ENCODE measurements at places on chromosomes 1 and 21.
A peak's percentile ranks its signal among the peaks of the same experiment; 100 is the strongest.

DNA sequence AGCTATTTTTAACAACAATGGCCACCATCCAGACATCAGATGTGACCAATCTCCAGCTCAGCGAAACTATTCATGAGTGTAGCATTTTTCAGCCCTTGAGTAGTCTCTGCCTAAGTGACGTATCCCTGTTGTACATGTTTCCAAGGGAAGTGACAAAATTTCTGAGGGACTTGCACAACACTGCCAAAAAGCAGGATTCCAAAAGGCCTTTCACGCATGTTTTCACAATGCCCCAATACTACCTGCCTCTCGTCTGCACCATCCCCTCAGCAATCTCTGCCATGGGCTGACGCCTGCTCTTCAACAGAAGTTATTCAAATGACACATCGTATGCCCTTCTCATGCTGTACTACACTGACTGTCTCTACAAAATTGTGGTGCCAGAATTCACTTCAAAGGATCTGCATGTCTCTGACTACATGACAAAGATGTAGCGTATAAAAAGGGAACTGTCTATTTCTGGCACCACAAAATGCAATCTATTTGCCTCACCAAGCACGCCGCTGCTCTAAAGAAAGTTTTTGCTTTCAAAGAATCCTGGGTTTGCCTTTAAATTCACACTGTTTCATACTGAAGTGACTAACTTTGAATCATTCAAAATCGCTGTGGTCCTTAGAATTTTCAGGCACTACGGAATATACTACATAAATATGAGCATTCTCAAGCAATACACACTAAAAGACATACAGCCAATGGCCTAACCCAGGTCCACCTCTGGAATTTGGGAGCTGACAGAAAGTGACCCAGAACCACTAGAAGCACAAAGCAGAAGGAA is 32.9 kb downstream of the JAK1 start:
- peak; percentile 14 for DNase-seq

GRCh38 chr1:84117868-84118267 is 26.2 kb upstream of the PRKACB start:
- DNase-seq: no peak

DNA sequence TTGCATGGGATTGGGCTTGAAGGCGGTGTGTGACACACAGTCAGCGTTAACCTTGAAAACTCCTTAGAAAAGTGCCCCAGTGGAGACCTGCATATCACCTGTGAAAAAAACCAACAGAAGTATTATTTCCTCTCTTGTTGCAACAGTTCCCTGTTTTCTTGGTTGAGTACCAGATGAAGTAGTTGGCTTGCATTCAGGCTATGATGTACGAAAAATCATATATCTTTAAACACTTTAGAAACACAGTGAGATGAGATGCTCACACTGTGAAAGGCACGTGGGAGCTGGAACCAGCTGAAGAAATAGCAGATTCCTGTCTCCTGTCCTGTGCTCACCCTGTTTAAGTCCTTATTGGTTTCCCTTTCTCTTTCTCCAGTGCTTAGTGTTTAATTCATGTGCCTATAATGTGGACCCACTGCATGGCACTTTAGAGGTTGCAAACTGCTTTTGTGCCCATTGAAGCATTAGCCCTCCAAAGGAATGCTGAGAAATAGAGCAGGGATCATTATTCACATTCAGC is 2.8 kb downstream of the CAMK1G start:
- DNase-seq: no peak

- peak; percentile 40 for DNase-seq
These were observed 20.4 kb downstream of the H3-3A start for GRCh38 chr1:226082959-226083301.

DNA sequence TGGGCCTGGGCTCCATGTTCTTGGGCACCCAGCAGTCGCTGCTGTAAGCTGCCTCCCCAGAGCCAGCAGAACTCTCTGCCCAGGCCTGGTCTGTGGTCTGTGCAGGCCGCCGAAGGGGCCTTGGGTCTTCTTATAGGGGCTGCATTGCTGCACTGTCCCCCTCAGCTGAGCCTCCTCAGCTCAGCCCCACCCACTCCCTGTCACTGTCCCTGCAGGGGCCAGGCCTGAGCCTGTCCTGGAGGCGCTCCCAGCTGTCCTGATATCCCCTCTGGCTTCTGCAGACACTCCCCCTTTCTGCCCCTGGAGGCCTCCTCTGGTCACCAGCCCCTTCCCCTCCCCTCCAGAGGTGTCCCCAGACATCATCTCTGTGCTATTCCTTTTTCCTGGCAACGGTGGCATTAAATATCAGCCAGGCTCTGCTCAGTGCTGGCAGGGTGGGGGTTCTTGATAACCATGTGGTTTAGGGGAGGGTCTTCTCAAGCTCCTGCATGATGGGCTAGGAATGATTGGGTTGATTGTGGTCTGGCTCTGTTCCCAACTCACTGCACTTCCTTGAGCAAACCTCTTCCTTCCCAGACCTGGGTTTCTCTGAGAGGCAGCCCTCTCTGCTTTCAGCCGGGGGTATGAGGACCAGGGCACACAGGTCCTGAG is 3.7 kb upstream of the FOXO6 start:
- no peak for DNase-seq

GRCh38 chr1:244196571-244197285 is 145.6 kb downstream of the ZBTB18 start:
- DNase-seq: no peak

GRCh38 chr1:55244476-55245099 is 29.4 kb upstream of the USP24 start:
- no peak for DNase-seq

- no peak for DNase-seq
These were observed 3.9 kb upstream of the IFNLR1 start for GRCh38 chr1:24190983-24191461.

- no peak for DNase-seq
These were observed 338 bp upstream of the TOR1AIP1 start for GRCh38 chr1:179881642-179882252.

- peak; percentile 81 for DNase-seq
These were observed 262.0 kb downstream of the HMCN1 start for GRCh38 chr1:185996211-185996610.

- no peak for DNase-seq
These were observed 51.6 kb downstream of the CRB1 start for GRCh38 chr1:197319631-197320030.

- DNase-seq: no peak
These were observed 20.2 kb downstream of the LDLRAP1 start for GRCh38 chr1:25563330-25564215.

DNA sequence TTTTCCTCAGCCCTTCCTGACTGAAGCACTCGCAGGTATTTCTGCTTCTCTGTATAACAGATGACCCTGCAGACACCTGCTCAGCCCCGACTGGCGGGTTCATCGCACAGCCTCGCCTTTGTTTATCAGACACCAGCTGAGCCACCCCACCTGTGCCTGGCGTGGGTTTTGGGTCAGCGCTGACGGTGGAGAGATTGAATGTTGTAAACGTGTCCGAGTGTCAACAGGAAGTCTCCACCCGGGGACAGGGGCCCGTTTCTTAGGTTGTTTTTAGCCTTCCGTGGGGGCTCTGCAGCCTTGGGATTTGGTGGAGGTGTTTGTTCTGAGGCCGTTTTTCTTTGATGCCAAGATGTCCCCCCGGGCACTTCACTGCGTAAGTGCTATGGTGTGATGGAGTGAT is 60.1 kb downstream of the COL18A1 start:
- DNase-seq: no peak

DNA sequence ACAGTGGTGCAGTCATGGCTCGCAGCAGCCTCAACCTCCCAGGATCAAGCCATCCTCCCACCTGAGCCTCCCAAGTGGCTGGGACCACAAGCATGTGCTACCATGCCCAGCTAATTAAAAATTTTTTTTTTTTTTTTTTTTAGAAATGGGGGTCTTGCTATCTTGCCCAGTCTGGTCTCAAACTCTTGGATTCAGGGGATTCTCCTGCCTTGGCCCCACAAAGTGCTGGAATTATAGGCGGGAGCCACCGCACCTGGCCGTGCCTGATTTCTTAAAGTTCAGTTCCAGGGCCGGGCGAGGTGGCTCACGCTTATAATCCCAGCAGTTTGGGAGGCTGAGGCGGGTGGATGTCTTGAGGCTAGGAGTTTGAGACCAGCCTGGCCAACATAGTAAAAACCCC is 6.4 kb downstream of the THAP3 start:
- DNase-seq: no peak

DNA sequence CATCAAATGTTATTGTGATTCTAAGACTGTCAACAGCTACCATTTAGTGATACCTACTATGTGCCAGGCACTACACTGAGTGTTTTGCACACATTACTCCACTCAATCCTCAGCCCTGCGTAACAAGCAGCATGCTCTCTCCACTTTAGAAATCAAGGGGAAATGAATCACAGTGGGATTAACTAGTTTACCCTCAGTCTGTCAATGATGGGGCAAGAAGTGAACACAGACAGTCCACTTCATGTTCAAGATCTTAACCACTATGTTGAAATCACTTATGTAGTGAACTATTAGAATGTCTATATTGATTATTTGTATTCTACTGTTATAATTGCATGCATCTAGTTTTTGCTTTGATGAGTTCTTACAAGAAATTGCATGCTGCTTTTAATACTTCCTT is 165.3 kb downstream of the LTN1 start:
- DNase-seq: no peak

DNA sequence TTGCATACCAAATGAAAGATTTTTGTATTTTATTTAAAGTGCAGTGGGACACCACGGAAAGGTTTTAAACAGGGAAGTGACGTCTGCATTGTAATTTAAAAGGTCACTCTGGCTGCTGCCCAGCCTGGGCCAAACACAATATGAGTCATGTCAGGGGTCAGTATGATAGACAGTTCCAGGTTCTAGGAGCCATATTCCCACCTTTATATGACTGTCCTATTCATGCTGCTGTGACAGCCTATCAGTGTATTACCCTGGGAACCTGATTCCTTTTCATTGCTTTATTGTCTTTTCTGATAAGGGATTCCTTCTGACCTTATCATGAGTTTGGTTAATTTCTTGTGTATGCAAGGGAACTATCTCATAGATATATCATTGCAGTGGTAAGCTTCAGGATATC is 5.3 kb downstream of the VANGL1 start:
- DNase-seq: no peak

DNA sequence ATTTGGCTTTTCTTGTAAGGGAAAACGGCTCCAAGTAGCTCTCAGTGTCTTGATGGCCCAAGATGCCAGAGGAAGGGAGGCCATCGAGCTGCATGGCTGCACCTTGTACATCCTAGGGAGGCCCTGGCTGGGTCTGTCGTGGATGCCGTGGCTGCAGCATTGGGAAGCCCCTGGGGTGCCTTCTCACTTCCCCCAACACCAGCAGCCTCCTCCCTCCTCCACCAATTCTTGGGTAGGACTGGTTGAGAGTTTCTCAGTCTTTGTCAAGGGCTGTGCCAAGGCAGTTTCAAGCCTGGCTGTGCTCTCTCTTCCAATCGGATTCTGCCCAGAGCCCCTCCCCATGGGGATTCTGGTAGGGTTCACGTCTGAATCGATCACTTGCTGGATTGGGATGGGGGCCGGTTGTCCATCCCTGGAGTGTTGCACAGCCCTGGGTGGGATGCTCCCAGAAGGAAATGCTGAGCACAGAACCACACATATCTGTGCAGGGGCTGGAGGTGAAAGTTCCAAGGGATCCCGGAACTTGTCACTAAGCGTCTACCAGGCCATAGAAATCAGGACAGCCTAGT is 14.0 kb upstream of the SPSB1 start:
- no peak for DNase-seq

DNA sequence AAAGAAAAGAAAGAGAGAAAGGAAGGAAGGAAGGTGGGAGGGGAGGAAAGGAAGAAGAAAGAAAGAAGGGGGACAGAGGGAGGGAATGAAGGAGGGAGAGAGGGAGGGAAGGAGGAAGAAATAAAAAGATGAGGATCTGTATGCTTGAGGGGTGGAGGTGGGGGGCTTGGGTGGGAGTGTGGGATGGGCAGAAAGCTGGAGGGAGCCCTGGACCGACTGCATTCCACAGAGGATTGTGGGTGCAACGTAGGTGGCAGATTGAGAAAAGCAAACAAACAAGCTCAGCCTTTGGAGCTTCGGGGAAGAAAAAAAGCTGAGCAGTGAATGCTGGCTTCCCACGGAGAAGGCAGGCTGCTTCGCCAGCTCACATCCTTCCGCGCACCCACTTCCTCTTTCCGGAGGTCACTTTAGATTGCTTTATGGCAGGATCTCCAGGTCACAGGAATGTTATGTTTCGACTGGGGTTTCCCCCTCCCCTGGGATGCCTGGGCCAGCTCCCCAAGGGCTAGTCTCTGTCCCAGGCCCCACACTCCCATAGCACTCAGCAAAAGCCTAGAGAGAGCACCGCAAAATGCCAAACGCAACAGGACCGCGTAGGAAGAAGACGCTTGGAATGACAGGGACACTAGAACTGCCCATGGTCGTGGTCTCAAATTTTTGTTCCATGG is 20.7 kb upstream of the LGALS8 start:
- no peak for DNase-seq

DNA sequence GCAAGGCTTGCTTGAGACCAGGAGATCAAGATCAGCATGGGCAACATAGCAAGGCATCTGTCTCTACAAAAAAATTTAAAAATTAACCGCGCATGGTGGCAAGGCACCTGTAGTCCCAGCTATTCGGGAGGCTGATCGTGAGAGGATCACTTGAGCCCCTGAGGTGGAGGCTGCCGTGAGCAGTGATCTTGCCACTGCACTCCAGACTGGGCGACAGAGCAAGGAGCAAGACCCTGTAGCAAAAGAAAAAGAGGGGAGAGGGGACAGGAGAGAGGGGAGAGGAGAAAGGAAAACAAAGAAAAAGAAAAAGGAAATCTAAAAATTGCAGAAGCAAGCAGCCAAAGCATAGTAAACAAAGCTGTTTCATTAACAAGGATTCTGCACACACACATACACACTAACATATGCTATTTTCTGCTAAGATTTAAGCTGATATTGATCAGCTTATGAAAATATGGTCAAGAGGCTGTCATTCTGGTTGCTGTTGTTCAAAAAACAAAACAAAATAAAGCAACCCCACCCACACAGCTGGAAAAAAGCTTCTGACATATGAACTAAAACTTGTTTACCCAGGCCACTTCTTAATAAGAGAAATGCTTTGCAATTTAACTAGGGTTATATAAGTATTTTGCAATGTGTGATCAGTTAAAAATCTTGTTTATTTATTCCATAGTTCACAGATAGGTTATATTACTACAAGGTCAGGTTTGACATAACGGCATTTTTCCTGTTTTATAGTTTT is 1.8 kb downstream of the ARNT start:
- DNase-seq: no peak

- no peak for DNase-seq
These were observed 137.6 kb downstream of the PTGER3 start for GRCh38 chr1:70910013-70910412.

- DNase-seq: no peak
These were observed 46.2 kb downstream of the SYT2 start for GRCh38 chr1:202664083-202664482.

GRCh38 chr21:34158866-34159835 is 85.8 kb downstream of the MRPS6 start:
- no peak for DNase-seq

Data from GOT3 (cell line).